ENCODE measurements at places on chromosomes 4 and X.

- DNase-seq = no peak
Measured at GRCh38 chr4:40196272-40196671, 559 bp upstream of the RHOH start.

GRCh38 chr4:7457201-7458065 lies 22.7 kb upstream of the PSAPL1 start:
- no peak for DNase-seq

GRCh38 chr4:166594326-166594946 lies 639.9 kb downstream of the SPOCK3 start:
- no peak for DNase-seq

DNA sequence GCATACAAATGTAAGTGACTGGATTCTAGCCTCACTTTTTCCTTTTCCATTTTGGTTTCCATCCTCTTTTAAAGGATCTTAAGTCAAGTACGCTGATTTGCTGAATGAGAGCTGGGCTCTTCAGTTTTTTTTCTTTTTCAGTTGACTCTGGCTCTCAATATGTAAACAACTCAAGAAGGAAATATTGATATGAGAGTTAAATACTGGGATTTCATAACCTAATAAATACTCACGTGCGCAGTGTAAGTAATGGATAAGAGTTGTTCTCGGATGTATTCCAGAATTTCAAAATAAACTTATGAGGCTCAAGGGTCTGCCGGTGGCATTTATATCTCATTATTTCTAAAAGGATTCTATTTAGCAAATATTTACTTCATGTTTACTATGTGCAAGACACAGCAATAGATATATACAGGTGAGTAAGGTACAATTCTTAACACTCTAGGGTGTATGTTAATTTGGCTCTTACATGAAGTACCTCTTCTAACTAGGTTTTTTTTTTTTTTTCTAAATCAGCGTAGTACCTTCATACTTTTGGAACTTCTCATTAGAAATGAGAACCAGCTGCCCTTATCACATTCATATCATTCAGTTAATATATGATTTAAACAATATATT lies 11.0 kb upstream of the MAGEB10 start:
- no peak for DNase-seq

- no peak for DNase-seq
Measured at GRCh38 chrX:11100281-11101035, 10.7 kb upstream of the HCCS start.

DNA sequence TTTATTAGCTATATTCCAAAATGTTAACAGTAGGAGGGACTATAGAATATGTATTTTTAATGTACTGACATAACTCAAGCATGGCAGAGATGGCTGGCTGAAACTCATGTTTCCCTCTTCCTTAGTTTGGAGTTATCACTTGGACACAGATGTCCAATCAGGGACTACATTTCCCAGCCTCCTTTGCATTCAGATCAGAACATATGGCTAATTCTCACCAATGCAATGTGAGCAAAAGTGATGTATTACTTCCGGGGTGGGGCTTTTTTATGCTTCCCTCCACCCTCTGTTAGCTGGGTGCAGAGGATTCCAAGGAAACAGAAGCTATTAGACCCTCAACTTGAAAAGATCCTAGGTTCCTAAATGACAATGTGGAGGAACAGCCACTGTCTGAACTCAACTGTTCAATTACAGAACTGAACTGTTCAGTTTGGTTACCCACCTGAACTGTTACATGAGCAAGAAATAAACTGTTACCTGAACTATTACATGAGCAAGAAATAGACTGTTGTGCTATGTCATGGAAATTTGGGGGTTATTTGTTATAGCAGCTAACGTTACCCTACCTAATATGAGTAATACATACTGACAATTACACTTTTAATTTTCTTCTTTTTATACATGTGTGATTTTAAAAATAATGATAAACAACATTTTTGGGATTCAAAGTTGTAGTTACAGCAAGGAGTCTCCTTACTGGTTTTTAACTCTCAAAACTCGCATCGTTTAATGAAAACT lies 29.6 kb upstream of the ERVMER34-1 start:
- no peak for DNase-seq

DNA sequence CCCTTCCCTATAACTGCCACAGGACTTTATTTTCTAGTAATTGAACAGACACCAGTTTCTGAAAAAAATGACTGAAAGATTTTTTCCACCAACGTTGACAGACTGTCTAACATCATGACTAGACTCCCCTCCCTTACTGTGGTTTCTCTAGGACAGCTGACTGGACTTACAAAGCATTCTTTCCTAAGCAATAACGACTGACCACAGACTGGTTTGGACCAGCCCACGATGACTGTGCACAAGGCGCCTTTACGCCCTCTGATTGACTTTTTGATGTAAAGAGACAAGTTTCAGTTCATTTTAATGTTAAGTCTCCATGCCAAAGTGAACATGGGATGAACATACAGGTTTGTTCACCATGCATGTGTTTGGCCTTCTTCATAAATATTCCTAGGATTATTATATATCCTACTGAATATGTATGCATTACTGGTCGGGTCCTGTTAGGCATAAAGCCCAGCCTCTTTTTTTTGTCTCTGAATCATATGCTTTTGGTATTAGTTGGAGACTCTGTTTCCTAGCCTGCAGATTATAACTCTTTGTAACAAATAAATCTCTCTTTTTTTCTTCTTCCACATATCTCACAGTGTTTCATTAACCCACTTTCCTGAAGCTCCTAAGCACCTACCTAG lies 50.5 kb upstream of the UGT2B4 start:
- DNase-seq = no peak

GRCh38 chr4:108152980-108153379 lies 15.8 kb downstream of the LEF1 start:
- no peak for DNase-seq

- DNase-seq = no peak
Measured at GRCh38 chr4:1404573-1405253, 1.5 kb downstream of the NKX1-1 start.

DNA sequence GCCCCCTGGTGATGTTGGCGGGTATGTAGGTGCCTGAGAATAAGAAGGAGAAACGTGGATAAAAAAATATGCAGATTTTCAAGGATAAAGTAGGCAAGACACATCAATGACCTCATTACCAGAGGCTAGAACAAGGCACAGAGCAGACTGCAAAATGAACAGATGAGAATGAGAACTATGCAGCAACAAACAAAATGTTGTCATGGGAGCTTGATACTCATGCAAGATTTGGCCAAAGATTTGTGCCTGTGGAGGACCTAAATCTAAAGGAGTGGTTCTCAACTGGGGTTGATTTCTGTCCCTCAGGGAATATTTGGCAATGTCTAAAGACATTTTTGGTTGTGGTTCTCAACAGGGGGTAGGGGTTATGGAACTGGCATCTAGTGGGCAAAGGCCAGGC lies 177.3 kb downstream of the FRMPD4 start:
- no peak for DNase-seq

DNA sequence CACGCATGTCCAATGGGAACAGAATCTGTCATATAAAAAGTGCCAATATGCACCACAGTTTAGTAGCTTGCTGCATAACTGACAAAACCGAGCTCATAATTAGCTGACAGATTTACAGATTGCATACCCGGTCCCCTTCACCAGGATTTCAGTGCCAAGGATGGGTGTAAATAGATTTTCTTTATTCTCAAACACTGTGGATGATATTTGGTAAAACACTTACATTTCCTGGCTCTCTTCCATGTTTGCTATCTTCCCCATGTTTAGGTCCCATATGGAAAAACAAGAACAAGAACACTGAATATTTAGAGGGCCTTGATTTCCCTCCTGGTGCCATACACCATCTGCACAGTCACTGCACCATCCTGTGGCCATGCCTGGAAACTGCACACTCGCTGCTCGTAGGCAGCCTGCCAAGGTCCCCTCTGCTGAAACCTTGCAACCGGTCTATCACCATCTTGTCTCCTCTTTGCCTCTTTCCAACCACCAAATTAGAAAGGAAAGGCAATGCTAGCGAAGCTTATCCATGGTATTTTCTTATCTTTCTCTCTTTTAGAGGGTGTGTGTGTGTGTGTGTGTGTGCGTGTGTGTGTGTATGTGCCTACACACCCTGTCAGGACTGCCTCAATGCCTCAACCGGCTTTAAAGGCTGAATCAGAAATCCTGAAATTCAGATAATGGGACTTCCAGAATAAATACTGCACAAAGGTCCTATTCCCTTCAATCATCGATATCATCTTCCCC lies 124.2 kb upstream of the MBNL3 start:
- DNase-seq = no peak

- no peak for DNase-seq
Measured at GRCh38 chr4:32840461-32841189, 2120.5 kb downstream of the PCDH7 start.

- no peak for DNase-seq
Measured at GRCh38 chr4:87803421-87803820, 4.1 kb downstream of the IBSP start.

DNA sequence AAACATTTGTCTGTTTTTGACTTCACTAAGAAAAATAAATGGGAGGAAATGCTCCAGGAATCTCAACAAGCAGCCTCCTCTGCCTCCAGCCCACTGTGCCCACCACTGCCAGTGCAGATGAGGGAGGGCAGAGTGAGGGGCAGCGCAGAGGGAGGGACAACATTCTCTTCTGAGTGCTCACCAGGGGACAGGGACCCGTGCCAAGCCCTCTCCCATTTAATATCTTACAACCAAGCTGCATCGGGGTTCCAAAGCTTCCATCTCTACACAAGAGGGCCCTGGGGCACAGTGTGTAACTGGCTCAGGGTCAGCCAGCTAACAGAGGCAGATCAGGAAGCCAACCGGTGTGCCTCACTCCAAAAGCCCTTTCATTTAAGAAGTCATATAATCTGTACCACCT lies 120.4 kb downstream of the NSUN7 start:
- no peak for DNase-seq

- DNase-seq = no peak
Measured at GRCh38 chr4:110195561-110196205, 2.7 kb downstream of the ELOVL6 start.

GRCh38 chrX:19772096-19772821 lies 115.1 kb downstream of the SH3KBP1 start:
- DNase-seq = no peak

GRCh38 chrX:13009273-13009672 lies 34.4 kb downstream of the TMSB4X start:
- DNase-seq = no peak

GRCh38 chr4:42570221-42570620 lies 86.7 kb downstream of the ATP8A1 start:
- no peak for DNase-seq

DNA sequence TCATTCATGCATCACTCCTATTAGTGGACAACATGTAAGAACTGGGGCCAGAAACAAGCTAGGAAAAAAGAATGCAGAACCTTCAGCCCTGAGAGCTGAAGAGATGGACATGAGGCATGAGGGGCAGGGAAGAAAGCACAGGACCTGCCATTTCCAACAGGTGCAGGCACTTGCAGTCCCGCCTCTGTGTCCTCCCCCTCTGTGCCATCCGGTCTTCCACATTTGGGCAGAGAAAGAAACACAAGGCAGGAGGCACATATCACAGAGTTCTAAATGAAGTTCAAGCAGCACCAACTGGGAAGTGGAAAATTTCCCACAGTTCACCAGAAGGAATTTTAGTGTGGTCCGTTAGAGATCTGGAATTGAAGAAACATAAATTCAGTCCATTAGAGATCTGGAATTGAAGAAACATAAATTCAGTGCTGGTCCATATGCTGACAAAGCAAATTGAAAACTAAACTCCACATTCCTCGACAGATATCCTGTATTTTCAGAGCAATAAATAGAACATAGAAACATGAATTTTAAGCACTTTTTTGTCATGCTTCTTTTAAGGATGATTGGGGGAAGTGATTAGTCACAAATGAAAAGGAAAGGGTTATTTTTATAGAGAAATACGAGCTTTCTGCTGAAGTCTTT lies 57.2 kb upstream of the DAPP1 start:
- no peak for DNase-seq

- no peak for DNase-seq
Measured at GRCh38 chr4:55296096-55296495, 49.9 kb upstream of the SRD5A3 start.

DNA sequence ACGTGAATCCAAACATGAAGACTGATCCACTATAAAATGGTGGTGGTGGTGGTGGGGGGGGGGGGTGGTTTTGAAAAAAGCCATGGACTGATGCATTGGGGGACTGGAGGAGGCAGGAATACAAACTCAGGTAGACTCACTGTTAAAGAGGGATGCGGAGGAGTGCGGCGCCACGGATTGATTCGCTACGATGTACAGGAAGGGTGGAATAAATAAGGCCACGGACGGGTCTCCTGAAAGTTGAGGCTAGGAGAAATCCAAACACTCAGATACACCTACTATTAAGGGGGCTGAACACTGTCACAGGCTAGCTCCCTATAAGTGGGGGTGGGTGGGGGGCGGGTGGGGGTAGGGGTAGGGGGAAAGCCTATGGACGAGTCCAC lies 591 bp downstream of the ELK1 start:
- no peak for DNase-seq

DNA sequence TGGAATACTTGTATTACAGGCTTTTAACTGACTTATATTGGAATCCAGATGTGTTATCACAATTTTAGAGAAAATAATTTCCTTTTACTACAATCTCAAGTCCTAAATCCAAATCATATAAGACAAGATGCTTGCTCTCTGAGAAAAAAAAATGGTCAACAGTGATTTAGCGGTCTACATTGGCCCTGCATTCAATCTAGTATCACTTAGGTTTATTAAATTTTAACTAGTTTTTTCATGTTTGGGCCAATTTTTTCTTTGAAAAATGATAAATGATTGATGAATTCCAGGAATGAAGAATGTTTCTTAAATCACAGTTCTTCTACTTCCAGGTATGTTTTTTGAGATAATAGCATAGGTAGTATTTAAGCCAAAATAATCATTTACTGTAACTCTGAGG lies 2.8 kb upstream of the FGG start:
- no peak for DNase-seq

DNA sequence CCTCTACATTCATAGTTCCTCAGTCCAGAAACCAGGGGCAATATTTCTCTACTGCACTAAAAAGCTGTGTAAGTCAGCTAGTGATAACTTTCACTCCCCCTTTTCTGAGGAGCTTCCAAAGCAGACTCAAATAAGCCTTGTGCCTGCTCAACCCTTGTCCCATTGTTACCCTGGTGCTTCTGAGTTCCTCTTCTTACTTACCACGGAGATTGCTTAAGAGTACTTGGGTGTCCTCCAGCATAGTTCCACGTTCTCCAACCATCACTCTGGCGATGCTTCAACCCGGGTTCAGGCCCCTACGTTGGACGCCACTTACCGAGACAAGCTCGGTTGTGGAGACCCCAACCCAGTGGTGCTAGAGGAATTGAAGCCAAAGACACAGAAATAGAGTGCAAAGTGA lies 71.6 kb downstream of the ADAM29 start:
- no peak for DNase-seq

DNA sequence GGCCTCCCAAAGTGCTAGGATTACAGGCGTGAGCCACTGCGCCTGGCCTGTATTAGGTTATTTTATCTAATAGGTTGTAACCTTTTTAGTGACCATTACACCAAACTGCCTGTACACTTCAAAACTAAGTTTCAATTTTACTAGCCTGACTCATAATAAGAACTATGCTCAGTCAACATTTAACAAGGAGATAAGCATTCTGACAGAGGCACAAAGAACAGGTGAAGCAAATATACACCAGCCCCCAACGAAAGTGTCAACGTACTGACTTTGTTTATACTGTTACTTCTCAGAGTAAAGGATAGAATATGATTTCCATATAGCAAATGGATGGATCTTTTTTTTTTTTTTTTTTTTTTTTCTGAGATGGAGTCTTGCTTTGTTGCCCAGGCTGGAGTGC lies 62.8 kb downstream of the SHISA3 start:
- DNase-seq = no peak
